ENCODE measurements at places on chromosomes 1 and 21. TPM values are rescaled to one million over a fixed set of nuclear protein-coding genes. Genes with fewer than 3 reads are reported as not detected.

GRCh38 chr1:11664336-11665065, 501 bp downstream of the FBXO6 start:
- no peak for DNase-seq

DNA sequence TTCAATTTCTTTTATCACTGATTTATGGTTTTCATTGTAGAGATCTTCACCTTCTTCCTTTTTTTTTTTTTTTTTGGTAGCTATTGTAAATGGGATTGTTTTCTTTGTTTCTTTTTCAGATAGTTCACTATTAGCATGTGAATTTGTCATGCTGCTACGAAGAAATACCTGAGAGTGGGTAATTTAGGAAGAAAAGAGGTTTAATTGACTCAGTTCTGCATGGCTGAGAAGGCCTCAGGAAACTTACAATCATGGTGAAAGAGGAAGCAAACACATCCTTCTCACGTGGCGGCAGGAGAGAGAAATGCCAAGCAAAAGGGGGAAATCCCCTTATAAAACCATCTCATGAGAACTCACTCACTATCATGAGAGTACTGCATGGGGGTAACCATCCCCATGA, 66.4 kb downstream of the DAB1 start:
- no peak for DNase-seq

DNA sequence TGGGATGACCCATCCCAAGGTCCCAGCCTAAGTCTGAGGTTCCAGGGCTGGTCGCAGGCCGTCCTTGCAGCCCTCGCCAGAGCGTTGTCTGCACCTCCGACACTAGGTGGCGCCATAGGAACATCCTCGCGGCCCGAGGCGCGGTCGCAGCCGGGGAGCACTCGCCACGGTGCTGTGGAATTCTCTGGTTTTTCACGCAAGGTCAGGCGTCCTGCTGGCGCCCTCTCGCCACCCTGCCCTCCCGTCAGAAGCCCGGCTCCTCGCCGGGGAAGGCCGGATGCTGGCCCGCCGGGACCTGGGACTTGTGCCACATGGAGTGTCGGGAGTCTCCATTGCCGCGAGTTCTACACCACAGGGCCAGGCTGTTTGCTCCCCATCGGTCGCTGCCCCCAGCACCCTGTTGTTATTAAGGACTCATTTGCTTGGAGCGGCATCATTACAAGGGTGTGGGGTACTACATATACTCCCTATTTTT, 196.8 kb upstream of the LMO4 start:
- DNase-seq, result peak; percentile 86

- DNase-seq, result no peak
These were observed 10.3 kb downstream of the AGO1 start for GRCh38 chr1:35893051-35893879.

DNA sequence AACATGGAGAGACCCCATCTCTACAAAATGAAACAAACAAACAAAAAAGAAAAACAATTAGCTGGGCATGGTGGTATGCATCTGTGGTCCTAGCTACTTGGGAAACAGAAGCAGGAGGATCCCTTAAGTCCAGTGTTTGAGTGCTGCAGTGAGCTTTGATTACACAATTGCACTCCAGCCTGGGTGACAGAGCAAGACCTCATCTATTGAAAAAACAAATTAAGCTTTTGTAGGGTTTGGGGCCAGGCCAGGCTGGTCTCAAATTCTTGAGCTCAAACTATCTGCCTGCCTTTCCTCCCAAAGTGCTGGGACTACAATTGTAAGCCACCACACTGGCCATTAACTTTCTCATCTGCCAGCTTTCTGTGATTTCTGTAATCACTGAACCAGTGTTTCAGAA, 27.2 kb downstream of the NIPAL3 start:
- no peak for DNase-seq

DNA sequence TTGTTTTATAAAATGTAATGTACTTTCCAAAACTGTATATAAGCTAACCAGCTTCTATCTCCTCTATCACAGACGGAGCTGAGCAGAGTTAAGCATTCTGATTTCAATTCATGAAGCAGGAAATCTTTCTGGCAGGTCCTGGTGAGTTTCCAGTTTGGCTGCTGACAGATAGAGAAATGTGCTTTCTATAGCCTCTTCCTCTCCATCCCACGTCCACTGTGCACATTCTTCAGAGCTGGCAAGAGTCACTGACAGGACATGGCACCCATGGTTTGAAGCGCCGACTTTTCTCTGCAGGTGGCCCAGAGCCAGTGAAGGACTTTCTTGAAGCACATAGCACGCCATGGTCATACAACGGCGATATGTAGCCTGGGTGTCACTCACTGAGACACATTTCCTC, 52.3 kb upstream of the POU2F1 start:
- DNase-seq, result no peak

The OR14K1 gene
- not detected for polyA plus RNA-seq

The INSRR gene
- polyA plus RNA-seq, result 1.8 TPM

Data from left kidney (tissue), 8 donors.